ENCODE measurements at places on chromosomes 2 and 18. TPM values are rescaled to one million over a fixed set of nuclear protein-coding genes. Genes with fewer than 3 reads are reported as not detected.

GRCh38 chr2:114769991-114770390 is 327.6 kb downstream of the DPP10 start:
- DNase-seq: no peak

The PPP4R1 gene
- total RNA-seq: 154 TPM

- no peak for DNase-seq
Observed at GRCh38 chr2:15745907-15746702, 154.4 kb downstream of the DDX1 start.

DNA sequence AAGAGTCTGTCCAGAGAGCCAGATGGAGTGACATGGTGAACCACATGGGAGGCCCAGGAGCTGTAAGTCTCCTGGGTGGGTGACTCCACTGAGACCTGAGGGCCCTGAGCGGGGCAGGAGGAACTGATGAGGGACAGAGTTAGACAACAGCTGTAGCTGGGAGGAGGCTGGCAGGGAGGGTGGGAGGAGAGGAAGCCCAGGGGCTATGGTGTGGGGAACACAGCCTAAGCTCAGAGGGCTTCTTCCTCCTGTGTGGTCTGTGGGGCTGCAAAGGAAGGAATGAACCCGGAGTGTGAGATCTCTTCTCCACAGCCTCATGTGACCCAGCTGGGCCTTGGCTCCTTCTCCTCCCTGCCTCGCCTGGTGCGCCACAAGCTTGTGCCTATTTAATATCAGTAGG is 395.6 kb upstream of the HS6ST1 start:
- no peak for DNase-seq
